GM23338 (cell line): ENCODE measurements at places on chromosomes 16 and 17.
A peak's percentile ranks its signal among the peaks of the same experiment; 100 is the strongest.

- DNase-seq, result no peak
Measured at GRCh38 chr16:78362524-78363135, 263.2 kb downstream of the WWOX start.

DNA sequence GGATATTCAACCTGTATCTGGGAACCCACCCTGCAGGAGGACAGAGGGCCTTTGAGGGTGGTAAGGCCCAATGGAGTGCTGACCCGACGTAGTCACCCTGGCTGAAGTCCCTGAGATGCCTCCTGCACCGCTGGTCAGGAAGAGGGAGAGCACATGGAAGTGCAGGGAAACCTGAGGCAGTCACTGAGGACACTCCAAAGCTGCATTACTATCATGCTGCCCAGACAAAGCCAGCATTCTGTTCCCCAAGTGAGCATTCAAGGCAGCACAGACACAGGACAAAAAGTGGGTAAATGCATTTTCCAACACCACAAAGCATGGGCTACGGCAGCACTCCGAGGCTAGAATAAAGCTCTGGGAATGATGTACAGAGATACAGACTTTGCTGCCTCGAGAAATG lies 46.8 kb upstream of the BCAR1 start:
- no peak for DNase-seq

DNA sequence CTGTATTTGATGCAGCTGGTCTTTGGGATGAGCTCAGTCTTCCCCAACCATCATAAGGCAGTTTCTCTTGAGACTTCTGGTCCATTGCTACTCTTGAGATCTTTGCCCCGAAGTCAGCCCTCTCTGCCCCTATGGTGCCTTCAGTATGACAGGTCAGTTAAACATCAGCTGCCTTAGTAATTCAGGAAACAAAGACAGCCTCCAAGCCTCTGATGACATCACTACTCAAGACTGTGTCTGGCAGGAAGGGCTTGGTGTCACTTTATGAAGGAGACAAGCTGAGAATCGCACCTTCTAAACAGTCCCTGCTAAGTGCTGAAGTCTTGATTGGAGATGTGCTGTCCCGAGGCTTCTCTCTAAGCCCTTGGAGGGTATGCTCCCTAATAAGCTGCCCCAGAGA lies 104.9 kb upstream of the TBX2 start:
- no peak for DNase-seq

DNA sequence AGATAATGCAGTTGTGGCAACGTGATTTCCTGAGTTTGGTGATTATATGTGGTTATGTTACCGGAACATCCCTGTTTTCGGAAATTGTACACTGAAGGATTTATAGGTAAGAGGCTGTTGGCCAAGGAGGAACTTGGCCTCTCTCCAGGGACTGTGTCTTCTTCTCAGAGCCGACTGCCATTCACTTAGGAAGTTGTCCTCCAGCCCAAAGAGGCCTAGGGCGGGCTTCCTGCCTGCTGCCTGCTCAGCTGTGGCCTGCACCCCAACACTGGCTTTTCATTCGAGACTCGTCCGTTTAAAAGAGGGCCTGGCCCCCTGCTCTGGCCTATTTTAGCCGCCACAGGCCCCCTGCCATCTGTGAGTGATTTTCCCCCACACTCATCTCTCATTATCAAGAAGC lies 64.3 kb downstream of the ZDHHC7 start:
- no peak for DNase-seq

DNA sequence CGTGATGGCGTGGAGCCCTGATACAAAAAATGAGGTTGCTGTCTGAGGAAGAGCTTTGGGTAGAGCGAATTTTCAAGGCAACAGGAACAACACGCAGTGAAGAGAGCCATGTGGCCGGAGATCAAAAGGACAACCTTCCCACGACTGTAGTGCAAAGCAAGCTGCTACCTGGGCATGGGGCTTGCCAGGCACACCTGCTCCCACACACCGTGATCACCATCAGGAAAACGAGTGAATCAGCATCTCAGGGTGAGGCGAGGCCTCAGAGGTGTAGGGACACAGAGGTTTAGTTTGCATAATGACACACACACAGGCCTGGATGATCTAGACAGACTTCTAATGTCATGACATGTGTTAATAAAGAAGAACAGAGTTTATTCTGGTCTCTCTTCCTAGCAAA lies 65.7 kb downstream of the PARN start:
- DNase-seq, result peak; percentile 8

DNA sequence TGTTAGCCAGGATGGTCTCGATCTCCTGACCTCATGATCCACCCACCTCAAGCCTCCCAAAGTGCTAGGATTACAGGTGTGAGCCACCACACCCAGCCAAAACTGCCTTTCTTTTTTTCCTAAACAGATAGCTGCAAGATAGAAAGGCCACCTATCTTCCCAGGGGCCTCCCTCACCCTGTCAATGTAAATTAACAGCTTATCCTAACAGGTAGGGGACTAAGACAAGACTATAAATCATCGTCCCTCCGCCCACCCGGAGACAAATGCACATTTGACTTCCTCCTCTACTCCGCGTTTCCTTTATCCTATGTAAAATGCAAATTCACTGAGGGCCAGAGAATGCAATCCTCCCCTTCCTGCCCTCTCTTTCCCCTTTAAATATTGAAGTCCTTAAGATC lies 71.4 kb downstream of the MARF1 start:
- peak; percentile 23 for DNase-seq

DNA sequence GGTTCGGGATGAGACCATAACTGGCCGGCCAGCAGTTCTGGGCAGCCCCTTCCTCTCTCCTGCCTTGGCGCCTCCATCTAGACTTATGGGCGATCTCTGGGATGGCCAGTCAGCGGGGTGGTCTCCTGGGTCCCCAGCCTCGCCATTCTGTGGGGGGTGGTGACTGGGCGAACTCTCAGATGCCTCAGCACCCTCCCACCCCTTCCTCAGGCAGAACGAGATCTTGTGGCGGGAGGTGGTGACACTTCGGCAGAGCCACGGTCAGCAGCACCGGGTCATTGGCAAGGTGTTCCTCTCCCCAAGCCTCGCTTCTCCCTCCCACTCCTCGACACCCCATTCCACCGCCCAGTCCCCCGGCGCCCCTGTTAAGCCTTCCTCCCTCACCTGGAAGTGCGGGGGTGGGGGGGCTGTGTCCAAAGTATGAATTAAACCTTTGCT lies 1.6 kb downstream of the HSF4 start:
- no peak for DNase-seq

GRCh38 chr17:43308999-43309398 lies 75.2 kb upstream of the RNU2-1 start:
- no peak for DNase-seq

DNA sequence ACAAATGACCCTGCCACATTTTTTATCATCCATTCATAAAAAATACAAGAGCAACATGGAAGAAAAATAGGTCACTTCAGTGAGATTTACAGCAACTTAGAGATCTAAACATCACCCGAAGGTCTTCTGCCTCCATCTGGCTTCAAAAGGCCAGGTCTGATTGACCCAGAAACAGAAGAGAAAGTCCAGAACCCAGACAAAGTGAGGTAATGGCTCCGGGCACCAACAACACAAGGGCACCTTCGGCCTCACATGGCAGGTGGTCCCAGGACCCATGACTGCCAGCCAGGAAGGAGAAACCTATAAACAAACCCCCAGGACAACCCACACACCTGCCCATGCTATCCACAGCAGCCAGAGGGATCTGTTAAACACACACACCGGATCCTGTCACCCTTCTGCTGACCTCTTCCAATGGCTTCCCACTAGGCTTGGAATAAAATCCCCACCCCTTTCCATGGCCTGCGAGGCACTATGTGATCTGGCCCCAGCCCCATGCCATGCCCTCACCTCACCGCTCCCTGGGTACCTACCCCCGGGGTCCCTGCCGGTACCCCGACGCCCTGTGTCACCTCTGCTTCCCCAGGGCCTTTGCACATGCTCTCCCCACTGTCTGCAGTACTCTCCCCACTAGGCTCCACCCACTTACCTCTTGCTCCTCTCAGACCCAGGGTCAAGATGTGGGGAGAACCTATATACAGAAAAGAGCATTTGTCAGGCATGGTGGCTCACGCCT lies 149.1 kb downstream of the ZNF423 start:
- no peak for DNase-seq
